T-helper 17 cell (primary cell): ENCODE measurements at places on chromosomes 2 and 18.

DNA sequence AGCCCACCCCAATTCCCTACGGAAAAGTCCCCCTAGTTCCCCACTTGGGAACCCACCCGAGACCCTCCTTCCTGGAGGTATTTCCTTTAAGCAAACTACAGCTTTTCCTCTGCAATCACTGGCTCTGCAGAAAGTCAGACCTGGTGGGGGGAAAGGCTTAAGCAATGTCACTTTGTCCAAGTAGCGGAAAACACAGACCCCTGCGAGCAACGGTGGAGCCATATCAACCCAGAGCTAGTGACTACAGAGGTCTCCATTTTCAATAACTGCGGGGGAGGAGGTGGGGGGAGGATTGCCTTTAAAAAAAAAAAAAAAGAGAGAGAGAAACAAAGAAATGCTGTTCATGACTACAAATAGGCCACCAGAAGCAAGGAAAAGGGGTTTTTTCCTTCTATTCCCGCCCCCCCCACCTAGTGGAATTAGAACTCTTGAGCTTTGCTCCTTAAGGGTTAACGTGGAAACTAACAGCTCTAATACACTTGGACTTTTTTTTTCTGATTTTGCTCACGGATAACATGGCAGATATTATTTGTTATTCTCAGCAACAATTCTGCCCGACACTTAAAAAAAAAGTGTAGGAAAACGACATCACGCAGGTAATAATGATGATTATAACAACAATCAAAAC, 1.1 kb upstream of the FRZB start:
- DNase-seq = no peak

- no peak for DNase-seq
Measured at GRCh38 chr2:104040771-104041170, 813.1 kb upstream of the POU3F3 start.

GRCh38 chr2:98691303-98691702, 39.6 kb downstream of the MGAT4A start:
- DNase-seq = no peak

- no peak for DNase-seq
Measured at GRCh38 chr18:79857082-79857671, 59.4 kb downstream of the KCNG2 start.

DNA sequence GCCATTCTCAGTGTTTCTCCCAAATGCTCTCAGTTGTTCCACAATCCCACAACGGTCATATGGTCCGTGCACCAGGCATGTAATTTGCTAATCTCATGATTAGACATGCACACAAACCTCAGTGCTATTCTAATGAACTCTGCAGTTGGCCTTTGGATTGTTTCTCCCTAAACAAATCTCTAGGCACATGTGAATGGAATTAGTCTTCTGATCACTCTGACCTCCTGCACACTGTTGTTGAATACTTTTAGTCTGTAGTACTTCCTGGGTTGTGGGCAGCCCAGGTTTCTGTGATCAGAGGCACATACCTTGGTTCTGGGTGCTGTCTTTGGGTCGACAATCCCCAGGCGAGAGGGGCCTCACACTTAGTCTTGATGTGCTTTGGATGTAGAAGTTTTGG, 498.7 kb upstream of the SPRED2 start:
- DNase-seq = no peak

- peak; percentile 40 for DNase-seq
Measured at GRCh38 chr18:77068321-77069312, 64.0 kb downstream of the MBP start.

DNA sequence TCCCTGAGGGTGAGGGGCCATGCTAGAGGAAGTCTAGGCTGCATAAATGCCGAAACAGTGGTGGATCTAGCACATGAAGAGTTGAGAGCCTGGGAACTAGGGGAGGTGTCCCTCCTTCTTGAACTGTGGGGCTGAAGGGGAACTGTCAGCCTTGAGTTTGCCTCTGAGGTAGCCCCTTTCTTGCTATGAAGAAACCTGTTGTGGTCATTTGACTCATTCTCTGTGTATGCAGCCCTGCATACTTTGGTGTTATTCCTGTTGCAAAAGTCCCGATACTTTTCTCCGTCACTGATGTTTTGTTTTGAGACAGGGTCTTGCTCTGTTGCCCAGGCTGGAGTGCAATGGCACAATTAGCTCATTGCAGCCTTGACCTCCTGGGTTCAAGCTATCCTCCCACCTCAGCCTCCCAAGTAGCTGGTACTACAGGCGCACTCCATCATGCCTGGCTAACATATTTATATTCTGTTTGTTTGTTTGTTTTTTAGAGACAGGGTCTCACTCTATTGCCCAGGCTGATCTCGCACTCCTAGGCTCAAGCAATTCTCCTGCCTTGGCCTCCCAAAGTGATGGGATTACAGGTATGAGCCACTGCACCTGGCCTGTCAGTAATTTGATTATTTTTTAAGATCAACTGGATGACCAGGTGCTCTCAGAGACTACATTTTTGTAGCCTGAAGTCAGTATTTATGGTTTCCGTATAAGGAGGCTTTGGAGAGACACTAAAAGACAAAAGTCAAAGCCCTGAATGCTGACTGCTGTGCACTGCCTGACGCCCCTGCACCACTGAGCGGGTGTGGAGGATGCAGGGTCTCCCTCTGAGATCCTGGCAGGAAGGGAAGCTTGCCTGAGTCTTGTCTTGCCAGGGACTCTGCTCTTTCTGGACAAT, 126.0 kb upstream of the MSH6 start:
- no peak for DNase-seq

DNA sequence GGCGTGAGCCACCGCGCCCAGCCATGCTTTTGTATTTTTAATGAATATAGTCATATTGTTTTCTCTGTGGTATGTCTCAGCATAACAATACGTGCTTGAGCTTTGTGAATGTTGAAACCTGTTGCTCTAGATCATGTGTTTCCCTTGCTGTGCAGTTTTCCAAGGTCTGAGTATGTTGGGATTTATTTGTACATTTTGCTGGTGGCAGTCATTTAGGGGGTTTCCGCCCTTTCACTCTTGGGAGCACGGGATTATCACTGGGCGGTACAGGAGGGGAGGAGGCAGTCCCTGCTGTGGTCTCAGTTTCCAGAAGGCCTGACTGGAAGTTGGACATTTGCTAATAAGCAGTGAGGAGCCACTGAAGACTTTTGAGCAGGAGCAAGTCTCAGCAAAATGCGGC, 24.9 kb upstream of the CATIP start:
- DNase-seq = no peak

- no peak for DNase-seq
Measured at GRCh38 chr2:78982638-78983330, 42.7 kb upstream of the REG3G start.

- no peak for DNase-seq
Measured at GRCh38 chr18:13492314-13492713, 234.0 kb downstream of the FAM210A start.
